Lower lobe of right lung (tissue), 2 donors: ENCODE measurements at places on chromosomes 11 and 22. TPM values are rescaled to one million over a fixed set of nuclear protein-coding genes. Genes with fewer than 3 reads are reported as not detected.

PRG3 gene
- not detected for total RNA-seq

C2CD2L gene
- total RNA-seq = 16.5 TPM

GRCh38 chr11:27355575-27356104, 7.4 kb downstream of the CCDC34 start:
- DNase-seq = no peak

ABCC8 gene
- 4.9 TPM for total RNA-seq

GRCh38 chr11:44870181-44870580, 80.5 kb downstream of the TP53I11 start:
- DNase-seq = no peak

GRCh38 chr11:2396471-2396870, 4.1 kb upstream of the TSSC4 start:
- no peak for DNase-seq

OR8D4 gene
- total RNA-seq = not detected

- peak; percentile 52 for DNase-seq
Measured at GRCh38 chr22:33018232-33018864, 39.8 kb downstream of the SYN3 start.

GRCh38 chr11:104522650-104523049, 358.7 kb upstream of the PDGFD start:
- DNase-seq = no peak

TYR gene
- not detected for total RNA-seq

- DNase-seq = peak; percentile 87
Measured at GRCh38 chr22:38461414-38462081, 6.3 kb upstream of the KDELR3 start.

DNA sequence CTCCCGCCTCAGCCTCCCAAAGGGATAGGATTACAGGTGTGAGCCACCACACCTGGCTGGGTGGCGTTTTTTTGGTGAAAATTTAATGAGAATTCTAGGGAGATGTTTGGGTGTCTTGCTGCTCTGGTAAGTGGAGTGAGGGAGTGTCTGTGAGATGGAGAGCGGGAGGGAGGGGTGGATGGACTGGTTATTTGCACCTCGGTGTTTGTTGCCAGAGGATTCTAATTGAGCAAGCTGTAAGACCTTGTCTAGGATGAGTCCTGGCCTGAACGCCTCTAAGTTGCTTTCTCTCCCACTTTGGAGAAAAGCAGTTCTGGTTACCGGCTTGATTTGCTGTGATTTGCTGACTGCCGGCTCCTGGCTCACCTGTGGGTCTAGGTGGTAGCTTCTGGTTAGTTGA, 22.0 kb upstream of the GRAMD4 start:
- no peak for DNase-seq

TRIM29 gene
- 8.3 TPM for total RNA-seq

DNA sequence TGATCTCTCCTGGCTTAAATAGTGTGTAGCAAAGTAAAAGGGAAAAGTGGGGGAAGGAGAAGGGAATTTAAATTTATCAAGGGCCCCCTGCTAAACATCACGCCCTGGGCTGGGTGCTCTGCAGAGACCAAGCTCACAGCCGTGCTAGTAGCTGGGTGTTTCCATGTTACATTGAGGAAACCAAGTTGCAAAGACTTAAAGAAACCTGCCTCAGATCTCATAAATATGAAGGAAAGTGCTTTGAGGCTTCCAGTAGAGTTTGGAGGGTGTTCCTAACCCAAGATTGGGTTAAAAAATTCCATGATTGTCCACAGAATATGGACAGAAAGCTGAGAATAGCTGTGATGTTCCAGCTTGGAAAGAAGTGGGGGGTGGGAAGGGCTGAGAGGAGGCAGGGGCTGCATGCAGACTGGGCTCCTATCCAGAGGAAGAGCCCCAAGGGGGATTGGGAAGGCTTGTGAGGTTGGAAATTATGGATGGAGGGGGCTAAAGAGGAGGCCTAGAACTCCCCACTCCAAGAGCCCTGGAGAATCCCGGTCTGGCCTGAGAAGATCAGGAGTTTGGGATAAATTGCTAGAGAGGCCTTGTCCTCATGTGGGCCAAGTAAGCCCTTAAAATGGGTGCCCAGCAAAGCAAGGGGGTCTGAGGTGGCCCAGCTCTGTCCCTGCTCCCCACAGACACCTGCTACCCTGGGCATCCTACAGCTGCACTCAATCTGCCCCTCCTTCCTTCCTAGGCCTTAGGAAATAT, 25.0 kb upstream of the OAF start:
- DNase-seq = no peak

ANKK1 gene
- 0.41 TPM for total RNA-seq

P4HA3 gene
- 0.56 TPM for total RNA-seq

PLEKHB1 gene
- total RNA-seq = 35.4 TPM
